ENCODE measurements at places on chromosomes 4 and X.

DNA sequence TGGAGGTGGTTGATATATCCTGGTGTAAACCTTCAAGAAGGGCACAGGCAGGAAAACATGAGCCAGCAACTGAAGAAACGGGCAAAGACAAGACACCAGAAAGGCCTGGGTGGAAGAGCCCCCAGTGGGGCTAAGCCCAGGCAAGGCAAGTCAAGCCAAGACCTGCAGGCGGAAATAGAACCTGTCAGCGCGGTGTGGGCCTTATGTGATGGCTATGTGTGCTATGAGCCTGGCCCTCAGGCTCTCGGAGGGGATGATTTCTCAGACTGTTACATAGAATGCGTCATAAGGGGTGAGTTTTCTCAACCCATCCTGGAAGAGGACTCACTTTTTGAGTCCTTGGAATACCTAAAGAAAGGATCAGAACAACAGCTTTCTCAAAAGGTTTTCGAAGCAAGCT, 7.2 kb downstream of the ZFP42 start:
- no peak for DNase-seq

DNA sequence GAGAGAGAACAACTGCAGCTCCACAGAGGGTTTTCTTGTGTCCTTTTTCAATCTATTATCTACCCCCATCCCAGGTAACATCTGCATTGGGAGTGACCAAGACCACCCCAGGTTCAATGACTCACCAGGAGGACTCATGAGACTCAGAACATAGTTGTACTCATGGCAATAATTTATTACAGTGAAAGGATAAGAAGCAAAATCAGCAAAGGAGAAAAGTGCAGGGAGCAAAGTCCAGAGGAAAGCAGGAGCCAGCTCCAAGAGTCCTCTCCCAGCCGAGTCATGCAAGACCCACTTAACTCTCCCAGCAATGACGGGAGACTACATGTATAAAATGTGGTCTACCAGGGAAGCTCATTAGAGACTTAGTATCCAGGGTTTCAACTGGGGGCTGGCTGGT, 129.5 kb upstream of the RBPJ start:
- no peak for DNase-seq

- DNase-seq = no peak
Observed at GRCh38 chr4:148044089-148044911, 312.4 kb downstream of the ARHGAP10 start.

GRCh38 chr4:52586069-52586468, 73.0 kb downstream of the USP46 start:
- DNase-seq = no peak

DNA sequence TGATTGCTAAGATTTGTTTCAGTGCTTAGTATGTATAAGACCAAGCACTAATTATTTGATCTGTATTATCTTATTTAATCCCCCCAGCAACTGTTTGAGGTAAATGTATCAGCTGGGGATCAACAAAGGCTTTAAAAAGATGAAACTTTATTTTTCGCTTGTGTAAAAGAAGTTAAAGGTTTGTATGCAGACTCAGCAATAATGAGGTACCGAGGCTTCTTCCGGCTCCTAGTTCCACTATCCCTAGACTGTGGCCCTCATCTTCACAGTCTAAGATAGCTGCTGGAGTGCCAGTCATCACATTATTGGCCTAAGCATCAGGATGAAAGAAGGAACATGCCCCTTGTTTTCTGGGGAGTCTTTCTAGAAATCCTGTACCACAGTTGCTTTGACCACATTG, 105.6 kb upstream of the SCML1 start:
- no peak for DNase-seq

GRCh38 chrX:56066016-56066415, 166.1 kb upstream of the KLF8 start:
- DNase-seq = no peak

DNA sequence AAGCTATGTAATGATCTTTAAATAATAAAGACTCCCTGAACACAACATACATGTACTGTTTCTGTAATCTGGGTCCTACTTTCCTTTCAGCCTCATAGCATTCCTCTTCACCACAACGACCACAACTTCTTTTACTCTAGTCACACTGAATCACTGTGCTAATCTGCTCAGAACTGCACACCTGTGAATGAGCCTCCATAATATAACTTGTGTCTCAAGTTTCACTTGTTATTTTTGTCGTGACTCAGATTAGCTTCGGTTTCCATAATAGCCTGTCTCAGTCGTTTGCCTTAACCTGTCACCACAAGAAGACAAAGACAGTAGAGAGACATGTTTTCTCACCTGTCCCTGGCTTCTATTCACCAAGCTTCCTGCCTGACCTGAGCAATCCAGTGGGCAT, 61.8 kb downstream of the MAGED1 start:
- DNase-seq = no peak

DNA sequence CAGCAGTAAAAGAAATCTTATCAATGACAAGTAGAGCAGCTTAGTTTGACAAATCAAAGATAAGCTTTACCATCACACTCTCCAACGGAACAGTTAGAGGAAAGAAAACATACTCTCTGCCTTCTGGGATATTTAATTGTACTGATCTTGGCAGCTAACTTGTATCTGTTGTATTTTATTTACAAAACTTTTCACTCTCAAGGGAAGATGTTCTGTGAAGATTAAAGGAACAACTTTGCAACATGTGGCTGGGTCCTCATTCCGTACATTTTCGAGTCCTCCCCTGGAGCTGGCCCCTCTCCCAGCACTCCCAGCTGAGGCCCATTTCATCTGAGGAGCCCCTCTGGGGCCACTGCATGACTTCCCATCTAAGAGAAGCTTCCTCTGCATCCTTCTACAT, 74.4 kb downstream of the RPS3A start:
- DNase-seq = no peak

GRCh38 chrX:39361736-39362135, 560.5 kb downstream of the MID1IP1 start:
- DNase-seq = no peak

GRCh38 chr4:147984065-147984777, 252.3 kb downstream of the ARHGAP10 start:
- peak; percentile 77 for DNase-seq

GRCh38 chr4:105057370-105058105, 89.1 kb upstream of the TET2 start:
- no peak for DNase-seq

DNA sequence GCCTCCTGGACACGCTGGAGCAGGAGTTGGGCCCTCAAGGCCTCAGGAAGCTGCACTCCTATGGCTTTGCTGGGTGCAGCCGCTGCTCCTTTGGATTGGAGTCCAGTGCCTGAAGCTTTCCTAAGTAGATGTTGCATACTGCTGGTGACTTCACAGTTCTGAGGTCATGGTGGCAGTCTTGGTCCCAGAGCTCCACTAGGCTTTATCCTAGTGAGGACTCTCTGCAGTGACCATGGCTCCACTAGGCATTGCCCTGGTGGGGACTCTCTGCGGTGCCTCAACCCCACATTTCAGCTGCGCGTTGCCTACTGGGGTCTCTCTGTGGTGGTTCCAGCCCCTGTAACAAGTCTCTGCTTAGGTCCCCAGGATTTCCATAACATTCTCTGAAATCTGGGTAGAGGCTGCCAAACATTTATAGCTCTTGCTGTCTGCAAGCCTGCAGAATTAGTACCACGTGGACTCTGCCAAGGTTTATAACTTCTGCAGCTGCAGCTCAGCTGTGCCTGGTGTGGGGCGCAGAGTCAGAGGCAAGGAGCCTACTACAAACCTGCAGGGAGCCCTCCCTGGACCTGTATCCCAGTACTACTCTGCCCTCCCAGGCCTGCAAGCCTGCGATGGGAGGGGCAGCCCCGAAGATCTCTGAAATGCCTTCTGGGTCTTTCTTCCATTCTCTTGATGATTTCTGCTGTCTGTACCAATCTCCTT, 46.0 kb upstream of the NFKB1 start:
- no peak for DNase-seq

DNA sequence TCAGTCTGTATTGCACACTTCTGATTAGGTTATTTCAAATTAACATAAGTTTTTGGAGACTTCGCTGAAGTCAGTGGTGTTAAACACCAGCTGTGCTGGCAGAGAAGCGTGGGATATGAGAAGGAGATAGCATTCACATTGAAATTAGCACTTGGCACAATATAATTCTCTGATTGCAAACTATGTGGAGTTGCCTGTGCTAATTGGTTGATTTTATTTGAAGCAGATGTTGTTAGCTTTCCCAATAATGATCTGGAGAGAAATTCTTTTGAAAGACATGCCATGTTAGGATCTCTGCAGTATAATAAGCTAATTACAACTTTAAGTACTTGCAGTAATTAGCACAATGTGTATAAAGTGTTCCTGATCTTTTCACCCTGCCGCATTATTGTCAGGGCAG, 367.4 kb upstream of the ARX start:
- no peak for DNase-seq

DNA sequence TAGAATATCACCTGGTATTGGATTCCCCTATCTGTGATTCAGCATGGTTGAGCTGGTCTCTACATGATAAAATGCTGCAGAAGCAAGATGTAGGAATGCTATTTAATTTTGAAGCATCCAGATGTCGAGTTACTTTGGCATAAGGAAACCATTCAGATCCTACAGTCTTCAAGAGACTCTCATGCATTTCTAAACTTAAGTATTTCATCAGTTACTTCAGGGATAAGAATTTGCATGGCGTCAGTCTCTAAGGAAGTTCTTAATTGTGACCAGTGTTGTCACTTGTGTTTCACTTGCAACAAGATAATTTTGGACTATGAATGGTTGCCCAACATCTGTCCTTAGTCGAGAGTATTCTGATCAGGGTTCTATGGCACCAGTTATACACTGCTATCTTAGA, 192.4 kb downstream of the CCNG2 start:
- no peak for DNase-seq

GRCh38 chr4:15920723-15921591, 17.6 kb downstream of the FGFBP1 start:
- no peak for DNase-seq

Measured in D341Med (cell line).